ENCODE measurements at places on chromosomes 5 and 9.

DNA sequence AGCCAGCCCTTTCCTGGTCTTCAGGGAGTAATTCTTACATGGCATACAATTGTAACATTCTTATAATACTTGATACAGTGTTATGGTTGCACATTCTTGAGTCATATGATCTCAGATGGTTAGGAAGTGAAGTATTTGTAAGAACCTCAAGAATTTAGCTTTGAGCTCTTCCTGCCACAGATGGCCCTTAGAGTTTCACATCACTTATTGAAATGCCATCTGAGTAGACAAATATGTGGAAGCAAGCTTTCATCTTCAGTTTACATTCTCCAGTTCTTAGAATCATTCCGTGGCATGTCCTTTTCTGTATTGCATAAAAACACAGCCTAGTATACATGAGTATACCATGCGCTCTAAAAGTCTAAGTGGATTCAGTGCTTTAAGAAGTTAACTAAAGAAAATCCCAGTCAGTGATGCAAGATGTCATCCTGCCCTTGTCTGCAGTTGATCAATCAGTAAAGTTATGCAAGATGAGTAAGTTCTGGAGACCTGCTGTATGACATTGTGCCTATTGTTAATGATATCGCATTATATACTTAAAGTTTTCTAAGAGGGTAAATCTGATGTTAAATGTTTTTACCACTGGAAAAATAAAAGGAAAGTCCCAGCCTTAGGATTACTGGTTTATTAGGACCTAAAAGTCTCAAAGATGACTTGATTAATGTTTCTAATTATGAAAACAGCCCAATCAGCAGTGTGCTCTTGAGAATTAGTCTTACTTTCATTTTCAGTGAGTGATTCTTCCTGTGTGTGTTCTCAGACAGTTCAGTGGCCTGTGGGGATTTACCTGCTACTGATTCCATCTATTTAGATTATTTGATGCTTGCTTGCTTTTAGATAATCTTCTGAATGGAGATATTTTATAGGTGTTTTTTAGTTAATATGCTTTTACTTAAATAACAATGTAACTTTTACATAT is 29.4 kb downstream of the RHOBTB3 start:
- DNase-seq, result no peak

GRCh38 chr5:120615967-120616645 is 152.0 kb downstream of the PRR16 start:
- DNase-seq, result no peak

- DNase-seq, result no peak
These were observed 114.9 kb downstream of the AUH start for GRCh38 chr9:91246846-91247245.

DNA sequence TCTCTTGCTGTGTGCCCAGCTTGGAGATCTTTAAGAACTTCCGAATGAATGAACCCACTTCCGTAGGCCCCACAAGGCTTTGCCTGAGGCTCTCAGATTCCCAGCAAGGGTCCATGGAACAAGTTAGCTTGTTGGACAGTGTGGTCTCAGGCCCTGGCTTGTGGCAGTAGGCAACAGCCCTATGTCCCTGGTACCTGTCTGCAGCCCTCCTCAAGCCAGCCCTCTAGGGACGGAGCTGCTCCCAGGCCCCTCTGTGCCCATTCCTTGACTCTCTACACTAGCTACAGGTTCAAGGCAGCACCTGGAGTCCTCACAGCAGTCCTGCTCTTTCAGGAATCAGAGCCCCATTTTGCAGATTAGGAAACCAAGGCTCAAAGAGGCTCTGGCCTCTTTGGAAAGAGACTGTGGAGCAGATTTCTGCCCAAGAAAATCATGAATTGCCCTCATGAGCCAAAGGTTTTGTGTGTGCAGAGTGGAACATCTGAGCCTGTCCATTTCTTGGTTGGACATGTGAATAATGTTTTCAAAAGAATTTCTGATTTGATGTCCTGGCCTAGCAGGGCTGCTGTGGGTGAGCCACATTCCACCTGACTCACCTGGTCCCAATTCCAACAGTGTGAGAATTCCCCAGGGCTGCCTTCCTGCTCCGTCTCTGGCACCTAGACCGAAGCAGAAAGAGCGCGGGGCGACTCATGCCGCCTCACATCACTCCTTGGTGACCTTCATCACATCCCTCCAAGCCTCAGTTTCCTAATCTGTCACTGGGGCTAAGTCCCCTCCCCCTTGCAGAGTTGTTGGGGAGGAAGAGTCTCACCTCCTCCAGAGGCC is 131.7 kb downstream of the BARX1 start:
- DNase-seq, result no peak

DNA sequence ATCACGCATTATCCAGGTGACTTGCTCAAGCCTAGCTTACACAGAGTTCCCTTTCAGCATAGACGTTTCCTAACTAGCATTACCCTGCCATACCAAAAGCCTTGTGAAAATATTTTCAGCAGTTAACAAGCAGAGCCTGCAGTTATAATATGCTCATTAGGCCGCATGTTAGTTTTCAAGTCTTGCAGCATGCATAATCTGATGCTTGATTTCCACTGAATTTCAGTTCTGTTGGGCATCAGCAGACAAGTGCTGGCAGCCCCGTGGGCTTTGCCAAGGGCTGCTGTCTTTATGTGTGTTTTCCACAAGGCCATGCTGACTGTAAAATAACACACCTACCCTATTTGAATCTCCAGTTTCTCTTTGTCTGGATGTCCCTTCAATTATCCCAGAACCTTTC is 491.0 kb upstream of the WWC1 start:
- DNase-seq, result no peak

GRCh38 chr5:134327327-134327726 is 39.6 kb downstream of the CDKL3 start:
- DNase-seq, result no peak

- DNase-seq, result no peak
These were observed 334.9 kb downstream of the PARP8 start for GRCh38 chr5:51001227-51001923.

GRCh38 chr9:89461265-89461664 is 36.6 kb downstream of the SEMA4D start:
- DNase-seq, result no peak
